Lung (tissue), 17 donors: ENCODE measurements at places on chromosomes 7 and 10.
A peak's percentile ranks its signal among the peaks of the same experiment; 100 is the strongest.

- DNase-seq: no peak
- no peak overlapping the region for H3K4me3 ChIP-seq
- no peaks in the 10 kb centered on the region for H3K27me3 ChIP-seq
- H3K36me3 ChIP-seq: no peaks in the 10 kb centered on the region
- no peak overlapping the region for H3K27ac ChIP-seq
These were observed 10.5 kb downstream of the LSM5 start for GRCh38 chr7:32479574-32480200.

GRCh38 chr10:11386044-11386443 lies 225.4 kb downstream of the USP6NL start:
- no peak overlapping the region for H3K4me3 ChIP-seq
- no peaks in the 10 kb centered on the region for H3K27me3 ChIP-seq
- DNase-seq: no peak
- H3K36me3 ChIP-seq: no peaks in the 10 kb centered on the region
- no peak overlapping the region for H3K27ac ChIP-seq

- no peak for DNase-seq
- H3K4me1 ChIP-seq: no peaks in the 10 kb centered on the region
- H3K27ac ChIP-seq: no peak overlapping the region
- H3K27me3 ChIP-seq: no peaks in the 10 kb centered on the region
- no peak overlapping the region for H3K4me3 ChIP-seq
- H3K36me3 ChIP-seq: no peaks in the 10 kb centered on the region
These were observed 17.7 kb downstream of the ACSM6 start for GRCh38 chr10:95211606-95212279.

DNA sequence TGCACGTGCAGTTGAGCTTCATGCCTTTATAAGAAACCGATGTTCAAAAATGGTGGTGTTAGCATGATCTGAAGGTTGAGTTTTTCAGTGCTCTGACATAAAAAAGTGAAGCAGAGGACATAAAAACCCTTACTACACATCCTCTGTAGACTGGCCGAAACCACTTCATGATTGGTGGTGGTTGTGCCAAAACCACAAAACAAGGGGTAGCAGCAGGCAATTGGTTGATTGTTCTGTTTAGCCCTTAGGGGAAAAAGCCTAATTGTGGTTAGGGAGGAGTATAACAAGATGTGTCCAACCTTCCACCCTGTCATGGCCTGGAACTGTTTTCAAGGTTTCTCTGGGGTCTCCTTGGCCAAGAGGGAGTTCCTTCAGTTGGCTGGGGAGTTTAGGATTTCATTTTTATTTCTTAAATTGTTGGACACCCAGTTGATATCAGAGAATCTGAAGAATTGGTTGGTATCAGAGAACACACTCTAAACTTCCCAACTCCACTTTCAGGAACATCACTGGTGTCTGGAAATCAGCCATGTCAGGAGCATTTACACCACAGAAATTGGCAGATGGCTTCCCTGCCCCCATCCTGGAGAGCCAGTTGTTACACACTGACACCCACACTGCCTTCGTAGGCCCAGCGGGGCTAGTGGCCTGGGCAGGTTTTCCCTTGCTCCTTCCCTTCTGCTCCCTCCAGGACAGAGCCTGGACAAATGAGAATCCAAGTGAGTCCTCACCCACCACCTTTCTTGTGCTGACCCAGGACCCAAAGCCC lies 18.8 kb downstream of the MRPS24 start:
- H3K4me1 ChIP-seq: no peaks in the 10 kb centered on the region
- H3K4me3 ChIP-seq: no peak overlapping the region
- H3K27ac ChIP-seq: no peak overlapping the region
- H3K36me3 ChIP-seq: no peaks in the 10 kb centered on the region
- no peak for DNase-seq

DNA sequence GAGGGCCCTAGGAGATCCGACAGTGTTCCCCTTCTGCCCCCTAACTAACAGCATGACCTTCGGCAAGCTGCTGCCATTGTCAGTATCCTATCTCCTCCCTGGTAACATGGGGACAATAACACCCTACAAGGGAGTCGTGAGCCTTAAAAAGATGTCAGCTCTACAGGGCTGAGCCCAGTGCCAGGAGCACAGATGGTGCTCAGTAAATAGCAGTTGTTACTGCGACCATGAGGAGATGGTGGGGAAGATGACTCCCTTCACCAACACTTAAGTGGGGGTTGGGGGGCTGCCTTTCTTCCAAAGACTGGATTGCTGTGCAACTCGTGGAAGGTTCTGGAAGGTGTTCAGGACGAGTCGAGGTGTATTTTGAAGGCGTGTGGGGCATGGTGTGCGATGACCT lies 29.5 kb upstream of the C10orf120 start:
- no peak for DNase-seq
- peaks cover 4% of the 10 kb centered on the region for H3K27me3 ChIP-seq
- no peak overlapping the region for H3K27ac ChIP-seq
- H3K4me3 ChIP-seq: no peak overlapping the region

DNA sequence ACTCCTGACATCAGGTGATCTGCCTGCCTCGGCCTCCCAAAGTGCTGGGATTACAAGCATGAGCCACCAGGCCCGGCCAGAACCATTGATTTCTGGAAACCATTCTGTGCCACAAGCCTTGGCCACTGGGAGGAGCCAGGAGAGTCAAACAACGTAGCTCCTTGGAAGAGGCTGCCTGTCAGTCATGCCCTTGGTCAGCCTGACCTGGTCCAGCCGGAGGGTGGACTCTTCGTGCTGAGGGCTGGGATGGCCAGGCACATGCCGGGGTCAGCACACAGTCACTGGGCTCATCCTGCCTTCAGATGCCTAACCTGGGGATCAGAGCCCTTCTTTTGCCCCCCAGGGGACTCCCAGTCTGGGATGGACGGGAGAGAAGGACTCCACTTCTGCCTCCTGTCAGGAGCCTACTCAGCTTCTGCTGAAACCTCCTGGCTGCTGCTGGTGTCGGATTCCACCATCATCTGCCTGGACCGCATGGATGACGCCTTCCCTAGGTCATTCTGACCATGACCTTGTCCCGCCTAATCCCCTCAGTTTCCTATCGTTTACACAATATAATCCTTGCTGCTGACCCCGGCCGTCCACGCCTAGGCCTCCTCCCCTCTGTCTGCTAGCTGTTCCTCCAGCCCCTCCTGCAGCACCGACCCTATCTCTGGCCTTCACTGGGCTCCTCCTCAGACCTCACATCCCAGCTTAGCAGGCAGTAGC lies 30.4 kb downstream of the TMEM270 start:
- H3K36me3 ChIP-seq: no peaks in the 10 kb centered on the region
- H3K27ac ChIP-seq: peak overlapping the region; percentile 0
- H3K4me1 ChIP-seq: no peaks in the 10 kb centered on the region
- H3K4me3 ChIP-seq: no peak overlapping the region

- no peaks in the 10 kb centered on the region for H3K4me1 ChIP-seq
- no peak for DNase-seq
- no peaks in the 10 kb centered on the region for H3K27me3 ChIP-seq
- no peak overlapping the region for H3K4me3 ChIP-seq
- no peaks in the 10 kb centered on the region for H3K36me3 ChIP-seq
These were observed 96.6 kb downstream of the MKLN1 start for GRCh38 chr7:131424219-131424822.

DNA sequence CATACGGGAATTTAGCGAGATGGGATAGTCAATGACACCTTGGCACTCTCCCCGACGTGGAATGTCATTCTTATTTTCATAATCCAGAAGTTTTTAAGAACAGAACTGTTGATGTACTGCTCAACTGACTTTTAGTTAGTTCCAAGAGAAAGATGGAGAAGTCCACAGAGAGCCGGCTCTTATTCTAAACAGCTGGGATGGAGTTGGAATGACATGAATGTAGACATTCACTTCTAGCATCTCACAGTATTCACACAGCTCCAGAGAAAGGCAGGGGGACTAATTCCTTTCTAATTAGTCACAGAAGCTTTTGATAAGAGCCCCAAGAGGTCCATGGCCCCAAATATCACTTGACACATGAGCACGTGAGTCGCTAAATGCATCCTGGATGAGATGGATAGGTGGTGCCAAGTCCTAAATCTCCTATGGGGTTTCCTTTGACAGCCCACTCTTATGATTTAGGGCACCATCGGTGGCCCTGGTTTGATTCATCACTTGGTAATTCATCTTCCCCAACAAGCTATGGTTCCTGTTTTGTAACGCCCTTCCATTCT lies 420.3 kb upstream of the AUTS2 start:
- H3K4me1 ChIP-seq: peaks cover 2% of the 10 kb centered on the region
- no peaks in the 10 kb centered on the region for H3K36me3 ChIP-seq
- no peak overlapping the region for H3K4me3 ChIP-seq
- no peak overlapping the region for H3K27ac ChIP-seq
- H3K27me3 ChIP-seq: no peaks in the 10 kb centered on the region

GRCh38 chr7:22681312-22681711 lies 45.7 kb upstream of the IL6 start:
- DNase-seq: no peak
- H3K4me3 ChIP-seq: no peak overlapping the region
- no peaks in the 10 kb centered on the region for H3K36me3 ChIP-seq
- H3K27me3 ChIP-seq: no peaks in the 10 kb centered on the region

DNA sequence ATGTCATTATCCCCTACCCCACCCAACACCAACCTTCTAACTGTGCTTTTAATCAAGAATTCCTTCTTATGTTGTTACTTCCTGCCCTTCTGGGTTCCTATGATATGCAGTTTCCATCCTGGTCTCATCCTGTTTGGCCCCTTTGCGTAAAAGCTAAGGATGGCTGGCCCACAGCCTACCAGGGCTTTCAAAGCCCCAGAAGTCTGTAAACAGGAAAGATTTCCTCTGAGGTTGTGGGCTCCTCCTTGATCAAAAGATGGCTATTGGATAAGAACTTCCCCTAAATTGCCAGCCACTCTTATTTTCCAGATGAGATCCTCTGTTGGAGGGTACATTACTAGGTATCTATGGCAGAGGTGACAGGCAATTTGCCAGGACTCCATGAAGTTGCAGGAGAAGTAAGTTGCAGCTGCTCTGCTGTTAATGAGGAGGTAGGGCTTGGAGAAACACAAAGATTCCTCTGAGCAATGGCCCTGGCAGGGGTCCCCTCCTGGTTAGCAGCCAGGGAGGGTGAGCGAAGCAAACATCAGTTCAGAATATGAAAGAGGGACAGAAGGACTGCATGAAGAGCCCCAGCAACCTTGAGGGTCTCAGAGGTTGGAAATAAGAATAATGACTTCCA lies 32.1 kb downstream of the NRP1 start:
- H3K4me1 ChIP-seq: peaks cover 8% of the 10 kb centered on the region
- H3K27me3 ChIP-seq: no peaks in the 10 kb centered on the region
- DNase-seq: no peak
- no peak overlapping the region for H3K4me3 ChIP-seq

DNA sequence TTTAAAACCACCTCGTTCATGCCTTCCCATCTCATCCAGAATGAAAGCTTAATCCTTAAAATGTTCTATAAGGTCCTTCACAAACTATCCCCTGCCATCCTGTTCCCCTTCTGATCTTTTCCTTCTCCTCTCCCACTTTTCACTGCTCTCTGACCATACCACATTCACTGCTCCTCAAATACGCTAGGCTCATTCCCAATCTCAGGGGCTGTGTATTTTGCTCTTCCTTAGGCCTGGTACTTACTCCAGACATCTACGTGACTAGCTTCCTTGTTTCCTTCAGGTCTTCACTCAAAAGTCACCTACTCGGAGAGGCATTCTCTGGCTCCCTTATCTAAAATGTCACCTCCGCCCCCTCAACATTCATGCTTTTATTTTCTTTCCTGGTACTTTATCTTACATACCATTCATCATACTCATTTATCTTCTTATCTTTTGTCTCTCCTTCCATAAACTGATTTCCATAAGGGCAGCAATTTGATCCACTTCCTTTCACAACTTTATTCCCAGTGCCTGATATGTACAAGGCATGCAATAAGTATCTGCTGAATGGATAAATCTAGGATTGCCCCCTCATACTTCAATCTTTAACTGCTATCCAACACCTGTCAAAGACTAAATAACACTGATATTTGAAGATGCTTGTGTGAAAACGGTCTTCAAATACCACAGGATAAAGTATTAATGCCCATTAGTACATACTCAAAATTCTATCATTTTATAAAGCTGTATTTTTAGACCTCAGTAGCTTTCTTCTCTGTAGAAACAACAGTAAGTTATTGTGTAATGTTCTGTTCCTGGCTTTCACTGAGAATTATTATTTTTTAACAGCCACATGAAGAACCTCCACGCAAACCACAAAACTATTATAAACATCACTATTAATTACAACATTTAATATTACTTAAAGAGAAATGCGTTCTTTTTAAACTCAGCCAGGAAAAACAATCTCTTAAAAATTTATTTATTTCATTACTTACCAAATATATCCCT lies 27.0 kb downstream of the JMJD1C start:
- no peak overlapping the region for H3K27ac ChIP-seq
- H3K4me1 ChIP-seq: peaks cover 4% of the 10 kb centered on the region
